ENCODE measurements at places on chromosomes 11 and 22. TPM values are rescaled to one million over a fixed set of nuclear protein-coding genes. Genes with fewer than 3 reads are reported as not detected.

The SNX15 gene
- total RNA-seq, result 11.1 TPM

The YPEL1 gene
- 1.3 TPM for total RNA-seq

The WBP2NL gene
- 1.6 TPM for total RNA-seq

The RIMBP3B gene
- 0.09 TPM for total RNA-seq

Measured in fibroblast of the aortic adventitia (primary cell).